SJCRH30 (cell line): ENCODE measurements at places on chromosomes 16 and 17.

- no peak for DNase-seq
These were observed 105.8 kb downstream of the VAT1L start for GRCh38 chr16:77894162-77894561.

DNA sequence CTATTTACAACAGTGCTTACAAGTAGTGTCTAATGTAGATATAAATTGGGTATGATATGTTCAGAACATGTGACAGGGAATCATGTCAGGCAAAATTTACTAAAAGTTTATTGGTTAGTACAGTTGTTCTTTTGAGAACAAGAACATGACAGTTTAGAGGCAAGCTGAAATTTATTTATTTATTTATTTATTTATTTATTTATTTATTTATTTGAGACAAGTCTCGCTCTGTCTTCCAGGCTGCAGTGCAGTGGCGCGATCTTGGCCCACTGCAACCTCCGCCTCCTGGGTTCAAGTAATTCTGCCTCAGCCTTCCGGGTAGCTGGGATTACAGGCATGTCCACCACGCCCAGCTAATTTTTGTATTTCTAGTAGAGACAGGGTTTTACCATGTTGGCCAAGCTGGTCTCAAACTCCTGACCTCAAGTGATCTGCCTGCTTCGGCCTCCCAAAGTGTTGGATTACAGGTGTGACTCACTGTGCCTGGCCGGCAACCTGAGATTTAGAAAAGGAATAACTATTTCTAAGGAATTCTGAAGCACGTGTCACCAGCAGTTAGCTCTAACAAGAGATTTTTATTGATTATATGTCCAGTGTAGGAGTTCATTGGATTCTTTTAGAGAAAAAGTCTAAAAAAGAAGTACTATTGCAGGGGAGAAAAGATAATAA, 24.9 kb downstream of the MRTFB start:
- no peak for DNase-seq

GRCh38 chr16:69903865-69904415, 47.2 kb upstream of the CLEC18A start:
- no peak for DNase-seq

DNA sequence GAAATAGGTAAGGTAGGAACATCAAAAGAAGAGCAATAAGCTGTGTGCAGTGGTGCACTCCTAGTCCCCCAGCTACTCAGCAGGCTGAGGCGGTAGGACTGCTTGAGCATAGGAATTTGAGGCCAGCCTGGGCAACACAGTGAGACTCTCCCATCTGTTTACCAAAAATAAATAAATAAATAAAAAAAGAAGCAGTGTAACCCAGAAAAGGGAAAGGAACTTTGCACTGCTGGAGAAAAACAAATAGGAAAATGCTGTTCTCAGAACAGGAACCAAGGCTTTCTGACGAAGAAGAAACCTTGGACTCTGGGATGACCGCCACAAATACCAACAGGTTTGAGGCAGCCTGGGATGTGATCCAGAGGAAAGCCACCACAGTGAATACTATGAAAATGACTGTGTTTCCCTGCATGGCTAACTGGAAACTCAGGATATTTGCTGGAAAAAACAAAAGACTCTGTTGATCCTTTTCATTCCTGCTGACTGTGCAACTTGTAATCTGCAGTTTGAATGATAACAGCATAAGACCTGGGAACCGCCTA, 41.2 kb downstream of the TTC19 start:
- DNase-seq = no peak

DNA sequence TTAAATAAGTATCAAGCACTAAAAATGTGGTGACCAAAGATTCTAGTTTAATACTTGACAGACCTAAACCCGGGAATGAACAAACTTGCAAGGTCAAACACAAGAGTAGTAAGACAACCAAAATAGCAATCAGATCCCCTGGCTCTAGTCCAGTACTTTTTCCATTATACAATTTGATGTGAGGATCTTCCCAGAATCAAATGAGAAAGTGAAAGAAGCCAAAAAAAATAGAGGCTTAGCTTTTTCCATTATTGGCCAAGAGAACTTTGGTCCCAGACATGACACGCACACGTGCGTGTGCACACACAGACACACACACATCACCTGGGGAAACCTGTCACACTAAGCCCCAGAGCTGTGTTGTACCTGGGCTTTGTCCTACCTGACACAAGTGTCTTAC, 300.6 kb upstream of the CDH5 start:
- no peak for DNase-seq

- peak; percentile 70 for DNase-seq
These were observed 12.0 kb downstream of the RARA start for GRCh38 chr17:40320756-40321523.

DNA sequence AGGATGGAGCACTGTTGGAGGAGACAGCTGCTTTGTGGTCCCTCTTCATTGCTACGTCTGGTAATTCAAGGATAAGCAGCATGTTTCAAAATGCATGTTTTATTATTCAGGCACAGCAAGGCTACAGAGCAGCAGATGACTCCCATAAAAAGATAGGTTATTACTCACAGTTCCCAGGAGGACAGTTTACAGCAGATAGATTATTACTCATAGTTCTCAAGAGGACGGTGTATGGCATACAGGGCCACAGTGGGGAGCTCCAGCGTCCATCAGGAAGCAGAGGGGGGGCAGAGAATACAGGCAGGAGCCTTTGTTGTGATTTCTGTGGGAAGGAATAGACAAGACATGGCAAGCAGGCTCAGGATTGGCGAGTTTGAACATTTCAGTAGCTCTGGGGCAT, 72.9 kb downstream of the DNAH9 start:
- DNase-seq = no peak

- DNase-seq = no peak
These were observed 50.3 kb upstream of the BRD7 start for GRCh38 chr16:50419116-50419515.

DNA sequence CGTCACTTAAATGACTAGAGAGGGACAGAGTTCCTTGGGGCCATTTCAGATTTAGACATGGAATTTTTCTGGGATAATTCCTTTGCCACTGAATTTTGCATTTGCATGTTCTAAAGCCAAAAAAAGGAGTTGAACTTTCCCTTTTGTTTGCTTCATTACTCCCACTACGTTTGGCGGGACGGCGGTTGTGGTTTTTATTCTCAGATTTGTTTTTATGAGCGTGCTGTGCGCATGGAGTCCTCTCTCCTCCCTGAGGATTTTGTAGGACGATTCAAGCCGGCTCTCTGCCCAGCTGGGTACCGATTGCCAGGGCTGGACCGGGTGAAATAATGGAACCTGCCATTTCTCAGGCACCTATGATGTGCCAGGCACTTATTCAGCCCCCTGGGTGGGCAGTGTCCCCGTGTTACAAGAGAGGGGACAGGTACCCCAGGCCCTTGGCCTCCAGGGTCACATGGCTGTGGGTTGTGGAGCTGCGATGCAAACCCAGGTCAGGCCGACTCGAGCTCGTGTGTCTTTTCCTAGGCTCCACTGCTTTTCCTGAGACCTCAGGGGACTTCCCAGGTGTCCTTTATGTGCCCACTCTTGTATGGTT, 18.8 kb downstream of the CMIP start:
- no peak for DNase-seq

- DNase-seq = peak; percentile 85
These were observed 52.0 kb downstream of the SREBF1 start for GRCh38 chr17:17784657-17785267.

GRCh38 chr16:57245472-57246113, 534 bp downstream of the ARL2BP start:
- DNase-seq = no peak

GRCh38 chr17:5536866-5537650, 47.3 kb downstream of the NLRP1 start:
- no peak for DNase-seq
